ENCODE measurements at places on chromosomes 3 and 15.
A peak's percentile ranks its signal among the peaks of the same experiment; 100 is the strongest.

- no peak for DNase-seq
These were observed 931.2 kb downstream of the MCTP2 start for GRCh38 chr15:95162531-95162930.

DNA sequence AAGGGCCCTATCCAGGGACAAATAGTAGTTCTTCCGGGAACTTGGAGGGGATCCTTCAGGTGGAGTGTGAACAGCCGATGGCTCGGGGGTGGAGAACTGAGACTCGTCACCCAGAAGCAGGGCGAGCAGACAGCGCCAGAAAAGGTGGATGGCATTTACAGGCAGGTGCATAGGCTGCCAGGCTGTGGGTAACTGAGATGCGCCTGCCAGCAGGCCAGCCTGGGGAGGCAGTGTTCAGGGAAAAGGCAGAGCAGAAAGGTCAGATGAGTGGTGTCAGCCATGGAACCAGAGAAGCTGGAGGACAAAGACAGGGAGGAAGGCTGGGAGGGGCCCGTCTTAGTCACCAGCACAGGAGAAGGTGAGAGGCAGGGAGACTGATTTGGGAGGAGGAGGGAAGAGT, 53.0 kb upstream of the SEC22A start:
- no peak for DNase-seq

DNA sequence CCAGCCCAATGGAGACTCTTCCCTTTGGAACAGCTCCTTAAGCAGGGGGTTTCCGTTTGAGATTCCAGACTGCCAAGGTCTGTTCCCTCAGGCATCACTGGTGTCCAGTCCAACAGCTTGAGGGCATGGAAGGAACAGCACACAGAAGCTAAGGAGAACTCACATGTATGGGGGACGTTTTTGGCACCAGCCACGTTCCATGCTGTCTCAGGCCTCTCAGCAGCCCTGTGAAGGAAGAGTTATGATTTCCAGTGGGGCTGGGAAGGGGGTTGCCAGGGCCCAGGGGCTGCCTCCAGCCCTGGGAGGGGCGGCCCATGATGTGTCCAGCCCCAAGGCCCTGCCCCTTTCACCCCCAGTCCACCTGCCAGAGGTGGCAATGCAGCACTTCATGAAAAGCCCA, 7.5 kb upstream of the RHO start:
- DNase-seq = no peak

DNA sequence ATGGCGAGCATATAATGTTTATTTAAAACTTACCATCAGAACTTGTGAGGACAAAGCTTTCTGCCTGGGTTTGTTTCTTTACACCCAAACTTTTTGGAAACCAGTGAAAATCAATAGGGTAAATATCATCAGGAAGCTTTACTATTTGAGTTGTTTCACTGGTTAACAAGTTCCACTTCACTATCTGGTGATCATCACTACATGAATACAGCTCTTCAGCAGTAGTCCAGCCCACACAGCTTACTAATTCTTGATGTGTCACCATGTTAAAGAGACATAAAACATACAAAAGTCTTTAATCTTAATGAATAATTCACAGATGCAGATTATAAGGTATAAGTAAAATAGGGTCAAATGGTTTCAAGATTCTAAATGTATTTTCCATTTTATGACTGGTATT, 17.6 kb downstream of the IFT80 start:
- peak; percentile 26 for DNase-seq

DNA sequence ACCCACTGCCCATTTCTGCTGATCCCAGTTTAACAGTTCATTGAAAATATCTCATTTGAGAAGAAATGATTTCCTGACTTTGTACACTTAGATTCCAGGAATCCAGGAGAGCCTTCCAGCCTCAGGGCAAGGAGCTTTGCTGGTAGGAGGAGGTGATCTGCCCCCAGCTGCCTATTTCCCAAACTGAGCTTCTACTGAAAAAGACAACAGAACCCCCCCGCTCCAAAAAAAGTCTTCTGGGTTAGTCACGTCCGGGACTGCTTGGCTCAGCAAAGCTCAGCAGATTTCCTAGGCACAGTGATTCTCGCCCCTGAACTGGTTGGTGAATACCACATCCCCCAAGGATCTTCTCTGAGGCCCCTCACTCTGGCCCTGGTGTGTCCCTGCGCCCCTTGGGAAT, 13.1 kb downstream of the SLC6A6 start:
- DNase-seq = no peak

- peak; percentile 93 for DNase-seq
These were observed 24.5 kb upstream of the SSR3 start for GRCh38 chr3:156579427-156579851.

- DNase-seq = no peak
These were observed 187.9 kb downstream of the AKAP13 start for GRCh38 chr15:85568261-85568808.

DNA sequence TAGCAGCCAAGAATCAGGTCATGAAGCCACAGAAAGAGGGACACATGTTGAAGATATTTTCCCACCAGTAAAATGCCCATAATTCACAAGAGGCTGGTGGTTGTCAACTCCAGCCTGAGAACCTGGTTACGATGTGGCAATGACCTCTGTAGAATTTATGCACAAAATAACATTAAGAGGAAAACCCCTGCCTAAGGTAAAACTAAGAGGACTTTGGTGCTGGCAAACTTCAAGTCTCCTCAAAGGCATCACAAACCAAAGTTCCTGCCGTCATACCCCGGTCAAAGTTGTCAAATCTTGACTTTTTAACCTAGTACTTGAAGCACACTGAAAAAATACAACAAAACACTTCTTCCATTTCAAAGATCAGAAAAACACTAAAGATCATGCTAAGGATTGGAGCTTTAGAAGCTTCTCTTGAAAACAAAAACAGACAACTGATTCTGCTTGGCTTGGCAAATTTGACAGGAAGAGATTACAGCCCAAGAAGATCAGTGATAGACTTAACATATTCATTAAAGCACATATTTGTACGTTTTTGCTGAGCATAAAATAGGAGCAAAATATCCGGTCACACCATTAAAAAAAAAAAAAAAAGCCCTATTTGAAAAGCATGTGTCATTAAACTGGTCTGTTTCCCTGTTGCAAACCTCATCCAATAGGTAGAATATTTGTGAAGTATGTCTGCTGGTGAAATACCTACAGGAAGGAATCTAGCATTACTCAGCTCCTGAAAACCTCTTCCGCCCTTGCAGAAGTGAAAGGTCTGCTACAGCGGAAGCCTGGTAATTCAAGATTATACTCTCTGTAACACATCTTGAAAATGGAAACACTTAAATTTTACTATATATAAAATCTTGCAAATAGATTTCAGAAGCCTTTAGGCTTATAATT, 22.8 kb downstream of the EIF4E3 start:
- no peak for DNase-seq

- no peak for DNase-seq
These were observed 22.7 kb upstream of the UBXN7 start for GRCh38 chr3:196454935-196455334.

DNA sequence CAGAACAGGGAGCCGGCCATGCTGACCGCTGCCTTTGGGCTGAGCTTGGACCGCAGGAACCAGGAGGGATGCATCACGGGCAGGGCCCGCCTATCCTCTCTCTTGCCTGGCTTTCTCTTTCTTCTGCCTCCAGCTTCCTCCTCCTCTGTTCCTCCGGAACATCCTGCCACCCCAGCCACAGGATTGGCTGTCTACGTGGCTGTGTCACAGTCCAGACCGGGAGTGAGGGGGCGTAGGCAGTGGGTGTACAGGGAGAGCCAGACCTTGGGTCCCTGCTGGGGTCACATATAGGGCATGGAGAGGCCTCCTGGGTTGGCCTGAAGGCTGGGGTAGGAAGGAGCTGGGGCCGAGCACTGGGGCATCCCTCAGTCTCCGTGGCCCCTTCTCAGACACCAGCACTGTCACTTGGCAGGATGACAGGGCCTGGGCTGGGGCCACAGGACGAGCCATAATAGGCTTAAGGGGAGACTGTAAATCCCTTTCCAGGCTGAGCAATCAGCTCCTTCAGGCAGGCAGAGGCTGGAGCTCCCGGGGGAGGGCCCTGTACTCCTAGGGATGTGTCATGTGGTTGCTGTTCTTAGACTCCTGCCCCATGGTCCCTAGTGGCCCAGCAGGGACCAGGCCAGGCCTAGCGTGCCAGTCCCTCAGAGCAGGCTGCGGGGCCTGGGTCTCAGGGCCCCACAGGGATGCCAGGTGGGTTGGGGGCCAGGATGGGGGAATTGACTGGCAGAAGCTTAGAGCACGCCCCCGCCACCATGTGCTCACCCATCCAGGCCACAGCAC, 25.4 kb downstream of the LINGO1 start:
- peak; percentile 26 for DNase-seq

- no peak for DNase-seq
These were observed 181.6 kb downstream of the ABHD5 start for GRCh38 chr3:43872301-43872700.

DNA sequence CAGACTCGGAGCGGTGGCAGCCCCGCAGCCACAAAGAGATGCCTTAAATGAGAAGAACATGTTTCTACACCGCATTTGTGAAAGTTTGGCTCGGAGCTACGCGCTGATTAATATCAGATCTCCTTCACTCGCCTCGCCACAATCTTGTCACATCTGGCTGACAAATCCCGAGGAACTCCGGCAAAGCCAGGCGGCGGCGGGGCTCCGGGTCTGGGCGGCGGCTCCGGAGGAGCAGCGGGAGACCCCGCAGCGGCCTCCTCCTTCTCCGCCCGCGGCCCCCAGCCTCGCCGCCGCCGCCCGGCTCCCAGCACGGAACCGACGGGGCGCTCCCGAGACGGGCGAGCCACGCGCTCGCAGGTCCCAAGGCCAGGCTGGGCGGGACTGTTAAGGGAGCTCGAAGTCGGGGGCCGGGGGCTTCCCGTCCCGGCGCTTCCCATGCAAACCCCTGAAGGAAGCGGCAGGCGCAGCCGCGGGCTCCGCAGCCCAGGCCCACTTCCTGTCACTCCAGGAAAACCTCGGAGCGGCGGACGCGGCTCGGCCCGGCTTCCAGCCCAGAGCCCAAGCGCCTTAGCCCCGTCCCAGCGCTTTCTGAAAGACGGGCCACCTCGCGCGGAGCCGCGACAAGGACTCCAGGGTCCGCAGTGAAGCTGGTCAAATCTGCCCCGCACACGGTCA, 1.2 kb downstream of the BNC1 start:
- DNase-seq = no peak

DNA sequence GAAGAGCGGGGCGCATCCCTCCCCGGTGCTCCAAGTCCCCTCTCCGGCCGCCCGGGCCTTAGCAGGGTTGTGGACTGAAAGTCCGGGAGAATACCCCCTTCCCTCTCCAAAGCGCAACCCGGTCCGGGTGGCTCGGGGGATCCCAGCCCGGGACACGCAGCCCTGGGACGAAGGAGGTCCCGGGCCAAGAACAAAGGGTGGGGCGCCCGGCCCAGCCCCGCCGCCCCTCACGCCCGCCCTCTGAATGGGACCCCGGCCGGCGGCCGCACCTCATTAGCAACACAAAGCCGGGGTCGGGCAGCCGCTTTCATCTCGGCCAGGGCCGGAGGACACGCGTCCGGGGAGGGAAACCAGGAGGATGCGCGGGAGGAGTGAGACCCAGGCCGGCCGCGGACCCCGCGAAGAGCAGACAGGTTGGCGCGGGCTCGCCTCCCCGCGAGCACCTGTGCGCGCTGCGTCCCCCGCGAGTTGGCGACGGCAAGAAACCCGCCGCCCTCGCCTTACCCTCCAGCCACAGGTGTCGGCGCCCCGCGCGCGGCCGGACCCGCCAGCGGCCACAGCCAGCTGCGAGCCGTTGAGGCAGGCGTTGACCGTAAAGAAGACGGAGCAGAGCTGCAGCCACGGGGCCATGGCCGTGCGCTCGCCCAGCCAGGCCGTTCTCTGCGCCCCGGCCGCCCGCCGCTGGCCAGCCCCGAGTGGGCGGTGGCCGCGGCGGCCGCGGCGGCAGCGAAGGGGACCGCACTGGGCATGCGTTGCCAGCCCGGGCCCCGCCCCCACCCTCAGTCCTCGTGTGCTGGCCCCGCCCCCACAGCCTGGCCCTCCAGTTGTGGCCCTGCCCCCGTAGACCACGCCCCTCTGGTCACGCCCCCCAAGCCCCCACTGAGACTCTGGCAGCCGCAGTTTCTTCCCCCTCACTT, at the start of gene IL17RD:
TSS of gene IL17RD (minus strand) at position 697 of the 917 bp plus-strand sequence. CDS start at position 630, 67 bp downstream.
- peak; percentile 83 for DNase-seq

- no peak for DNase-seq
These were observed 181.9 kb upstream of the PFN2 start for GRCh38 chr3:150152567-150152966.

GRCh38 chr3:68919000-68919399, 13.3 kb downstream of the TAFA4 start:
- DNase-seq = no peak

DNA sequence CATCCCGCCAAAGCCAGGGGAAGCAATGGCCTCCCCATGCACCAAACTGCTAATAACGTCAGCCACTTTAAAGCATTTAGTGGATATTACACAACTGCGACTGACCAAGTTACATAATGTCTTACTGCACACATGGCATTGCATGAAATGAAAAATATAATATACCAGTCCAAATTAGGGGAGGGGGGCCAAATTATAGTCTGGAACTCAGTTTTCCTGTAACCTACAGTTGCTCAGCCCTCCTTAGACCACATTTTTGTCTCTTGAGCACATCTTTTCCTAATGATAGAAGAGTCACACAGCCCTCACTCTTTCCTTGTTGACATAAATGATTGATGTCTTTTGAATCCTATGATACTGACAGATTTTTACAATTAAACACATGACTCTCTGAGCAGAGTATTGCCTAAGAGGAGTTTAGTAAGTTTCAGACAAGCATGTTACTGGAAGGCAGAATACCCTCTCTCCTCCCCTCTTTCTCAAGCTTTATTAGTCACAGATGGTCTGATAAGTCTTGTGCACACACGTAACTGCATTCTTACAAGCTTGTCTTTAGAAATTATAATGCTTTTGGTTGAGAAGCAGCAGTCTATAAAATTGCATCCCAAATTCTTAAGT, 1.1 kb upstream of the PLD1 start:
- DNase-seq = peak; percentile 74

- DNase-seq = no peak
These were observed 151.7 kb upstream of the IQSEC1 start for GRCh38 chr3:13224967-13225366.

GRCh38 chr15:90895571-90896117, 7.5 kb upstream of the MAN2A2 start:
- peak; percentile 26 for DNase-seq

DNA sequence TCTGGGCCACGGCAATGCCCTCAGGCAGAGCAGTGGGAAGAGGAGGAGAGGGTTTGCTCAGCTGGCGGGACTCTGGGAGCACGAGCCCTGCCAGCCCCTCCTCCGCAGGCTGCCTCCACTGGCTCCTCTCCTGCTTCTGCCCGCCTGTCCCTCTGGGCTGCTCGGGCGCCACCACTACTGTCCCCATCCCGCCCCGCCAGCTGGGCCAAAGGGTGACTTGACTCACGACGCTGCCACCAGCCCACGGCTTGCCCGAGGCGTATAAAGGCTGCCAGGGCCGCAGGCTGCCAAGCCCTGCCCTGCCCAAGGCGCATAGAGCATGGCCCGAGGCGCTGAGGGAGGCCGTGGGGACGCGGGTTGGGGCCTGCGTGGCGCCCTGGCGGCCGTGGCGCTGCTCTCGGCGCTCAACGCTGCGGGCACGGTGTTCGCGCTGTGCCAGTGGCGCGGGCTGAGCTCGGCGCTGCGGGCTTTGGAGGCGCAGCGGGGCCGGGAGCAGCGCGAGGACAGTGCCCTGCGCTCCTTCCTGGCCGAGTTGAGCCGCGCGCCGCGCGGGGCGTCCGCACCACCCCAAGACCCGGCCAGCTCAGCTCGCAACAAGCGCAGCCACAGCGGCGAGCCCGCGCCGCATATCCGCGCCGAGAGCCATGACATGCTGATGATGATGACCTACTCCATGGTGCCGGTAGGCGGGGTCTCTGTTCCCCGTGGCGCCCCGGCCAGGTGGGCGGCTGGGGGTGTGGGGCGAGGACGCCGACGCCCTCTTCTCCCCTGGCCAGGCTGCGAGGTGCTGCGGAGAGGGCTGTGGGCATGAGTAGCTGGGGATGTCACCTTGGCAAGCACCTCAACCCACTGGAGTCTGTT, at the start of gene GLDN:
TSS of gene GLDN (plus strand) at position 290 of the 861 bp plus-strand sequence. CDS start at position 320, 30 bp downstream.
- DNase-seq = peak; percentile 40
